ENCODE measurements at places on chromosomes 1 and 21. TPM values are rescaled to one million over a fixed set of nuclear protein-coding genes. Genes with fewer than 3 reads are reported as not detected.

DNA sequence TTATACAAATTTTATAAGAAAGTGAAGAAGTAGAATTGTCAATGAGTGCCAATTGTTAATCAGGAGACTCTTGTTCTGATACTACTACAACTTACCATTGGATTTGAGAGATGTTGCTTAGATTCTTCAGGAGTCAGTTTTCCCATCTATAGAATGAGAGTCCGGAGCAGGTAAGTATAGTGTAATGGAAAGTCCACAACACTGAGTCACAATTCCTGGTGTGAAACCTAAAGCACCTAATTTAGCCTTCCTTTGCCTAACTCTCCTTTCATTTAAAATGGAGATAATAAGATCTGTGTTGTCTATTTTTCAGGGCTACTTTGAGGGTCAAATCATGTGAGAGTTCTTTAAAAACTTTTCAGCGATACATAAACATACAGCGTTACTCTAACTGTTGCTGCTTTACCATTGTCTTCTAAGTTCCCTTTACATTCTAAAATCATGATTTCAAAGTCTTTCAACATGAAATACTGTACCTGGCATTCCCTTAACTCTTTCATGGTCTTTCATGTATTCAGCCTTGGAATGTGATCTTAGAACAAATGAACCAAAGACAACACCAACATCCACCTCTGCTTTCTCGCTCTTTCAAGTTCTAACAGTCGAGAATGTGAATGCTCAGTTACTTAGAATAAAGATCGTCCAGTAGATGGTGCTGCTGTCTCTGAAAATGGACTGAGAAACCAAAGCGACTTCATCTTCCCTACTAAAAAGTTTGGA is 90.9 kb downstream of the SLC30A10 start:
- peaks cover 16% of the 10 kb centered on the region for H3K27me3 ChIP-seq
- no peaks in the 10 kb centered on the region for H3K36me3 ChIP-seq
- DNase-seq: no peak
- no peaks in the 10 kb centered on the region for H3K4me1 ChIP-seq

GRCh38 chr1:81158592-81158991 is 642.1 kb upstream of the ADGRL2 start:
- no peaks in the 10 kb centered on the region for H3K36me3 ChIP-seq
- no peak overlapping the region for H3K4me3 ChIP-seq
- no peaks in the 10 kb centered on the region for H3K4me1 ChIP-seq
- no peak overlapping the region for H3K27ac ChIP-seq
- no peaks in the 10 kb centered on the region for H3K27me3 ChIP-seq

GRCh38 chr1:62309906-62310305 is 9.3 kb downstream of the KANK4 start:
- H3K27me3 ChIP-seq: no peaks in the 10 kb centered on the region
- DNase-seq: no peak
- H3K4me3 ChIP-seq: no peak overlapping the region
- H3K36me3 ChIP-seq: no peaks in the 10 kb centered on the region
- no peaks in the 10 kb centered on the region for H3K4me1 ChIP-seq
- no peak overlapping the region for H3K27ac ChIP-seq

DNA sequence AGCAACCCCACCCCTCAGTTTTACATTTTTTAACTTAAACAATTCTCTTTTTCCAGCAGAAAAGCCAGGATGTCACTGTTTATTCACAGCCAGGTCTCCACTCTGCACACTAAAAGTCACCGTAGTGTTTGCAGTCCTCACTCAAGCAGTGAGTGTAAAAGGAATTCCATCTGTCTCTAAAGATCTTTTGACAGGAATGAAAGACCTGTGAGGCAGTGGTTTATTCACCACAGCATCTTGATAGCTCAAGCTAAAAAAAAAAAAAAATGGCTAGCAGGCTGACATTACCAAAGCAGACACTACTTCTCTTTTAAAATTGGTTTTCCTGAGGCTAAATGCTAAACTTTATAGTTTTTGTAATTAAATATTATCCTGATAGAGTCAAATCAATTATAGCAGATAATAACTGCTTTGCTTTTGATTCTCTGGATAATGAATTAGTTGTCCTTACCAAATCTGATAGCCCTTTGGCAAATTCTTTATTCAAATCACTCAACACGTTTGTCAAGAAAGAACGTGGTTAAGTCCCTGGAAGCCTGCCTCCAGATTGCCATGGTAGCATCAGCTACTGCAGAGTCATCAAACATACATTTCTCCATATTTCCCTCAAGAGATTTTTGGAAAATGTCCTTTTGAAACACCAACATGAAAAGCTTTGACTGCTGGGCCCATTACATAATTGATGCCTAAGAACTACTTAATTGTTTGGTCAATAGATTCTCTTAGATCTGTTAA is 22.2 kb upstream of the SLC5A9 start:
- no peaks in the 10 kb centered on the region for H3K36me3 ChIP-seq
- no peaks in the 10 kb centered on the region for H3K4me1 ChIP-seq
- no peak for DNase-seq
- no peaks in the 10 kb centered on the region for H3K27me3 ChIP-seq
- H3K4me3 ChIP-seq: no peak overlapping the region

The VWA1 gene
- 0.56 TPM for total RNA-seq

The SYCP1 gene
- total RNA-seq: not detected

DNA sequence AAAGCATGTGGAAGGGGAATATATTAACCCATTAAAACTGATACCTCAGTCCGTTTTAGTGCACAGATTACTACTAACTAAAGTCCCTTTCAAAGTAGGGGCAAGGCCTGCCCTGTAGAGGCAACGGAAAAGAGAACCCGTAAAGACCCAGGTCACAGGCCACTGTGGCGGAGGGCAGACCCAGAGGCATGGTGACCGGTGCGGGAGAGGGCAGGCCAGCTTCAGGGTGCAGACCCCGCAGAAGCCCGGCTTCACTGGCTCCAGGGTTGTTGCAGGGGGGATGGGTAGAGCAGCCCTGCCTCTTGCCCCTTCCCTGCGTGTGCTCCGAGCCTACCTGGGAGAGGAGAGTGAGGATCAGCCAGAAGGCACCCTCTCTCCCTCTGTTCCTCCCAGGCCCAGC is 17.7 kb downstream of the CNTN2 start:
- H3K4me3 ChIP-seq: no peak overlapping the region
- peaks cover 3% of the 10 kb centered on the region for H3K4me1 ChIP-seq
- H3K27ac ChIP-seq: no peak overlapping the region
- H3K36me3 ChIP-seq: no peaks in the 10 kb centered on the region
- no peaks in the 10 kb centered on the region for H3K27me3 ChIP-seq
- DNase-seq: no peak

The KCNH1 gene
- total RNA-seq: not detected

The RPTN gene
- total RNA-seq: not detected

The PDC gene
- not detected for total RNA-seq

The PMVK gene
- 17.0 TPM for total RNA-seq

DNA sequence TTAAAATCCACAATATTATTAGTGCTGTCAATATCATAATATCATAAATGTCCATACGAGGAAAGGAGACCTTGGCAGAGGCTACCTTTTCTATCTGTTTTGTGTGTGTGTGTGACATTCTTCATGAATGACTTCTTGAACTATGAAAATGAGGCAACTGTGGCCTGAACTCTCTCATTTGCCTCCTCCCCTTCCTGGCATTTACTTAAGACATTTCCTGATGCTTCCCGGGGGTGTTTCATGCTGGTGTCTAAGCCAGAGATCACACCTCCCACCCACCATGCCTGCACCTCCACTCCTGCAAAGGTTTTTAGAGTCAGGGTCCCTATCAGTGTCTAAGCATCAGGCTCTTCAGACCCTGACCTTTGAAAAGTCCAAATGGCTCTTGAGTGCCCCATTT is 420.9 kb downstream of the KIF26B start:
- H3K27me3 ChIP-seq: peaks cover 5% of the 10 kb centered on the region
- H3K4me3 ChIP-seq: no peak overlapping the region
- no peak overlapping the region for H3K27ac ChIP-seq

GRCh38 chr1:23546897-23547584 is 12.3 kb downstream of the ID3 start:
- H3K27me3 ChIP-seq: no peaks in the 10 kb centered on the region
- H3K27ac ChIP-seq: no peak overlapping the region
- no peaks in the 10 kb centered on the region for H3K36me3 ChIP-seq
- H3K4me3 ChIP-seq: no peak overlapping the region

All from activated CD4-positive, alpha-beta T cell treated with anti-CD3 and anti-CD28 coated beads for 36 hours (primary cell).